ENCODE measurements at places on chromosomes 3 and 15.

GRCh38 chr3:29268651-29269050 is 12.2 kb upstream of the RBMS3 start:
- DNase-seq = no peak

DNA sequence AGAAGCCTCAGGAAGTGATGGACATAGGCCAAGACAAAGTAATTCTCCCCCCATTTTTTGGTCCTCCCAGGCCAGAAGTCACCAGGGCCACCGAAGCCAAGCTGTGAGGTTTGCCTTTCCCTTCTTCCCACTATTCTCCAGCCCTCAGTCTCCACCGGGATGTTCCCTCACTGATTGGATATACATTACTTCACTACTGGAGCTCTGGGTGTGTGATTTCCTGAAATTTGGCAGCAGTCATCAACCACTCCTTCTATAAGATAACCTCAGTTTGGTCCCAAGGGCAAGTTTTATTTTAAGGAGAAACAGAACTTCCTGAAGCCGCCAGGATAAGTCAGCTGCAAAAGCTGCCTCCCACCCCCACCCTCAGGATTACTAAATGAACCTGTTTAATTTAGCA is 11.3 kb downstream of the SLCO2A1 start:
- DNase-seq = no peak

GRCh38 chr3:31235062-31235700 is 297.5 kb upstream of the STT3B start:
- DNase-seq = no peak

GRCh38 chr15:87207990-87208580 is 1048.5 kb downstream of the NTRK3 start:
- DNase-seq = no peak

- no peak for DNase-seq
These were observed 225.8 kb upstream of the DPPA4 start for GRCh38 chr3:109563149-109563548.

GRCh38 chr3:183975981-183976662 is 41.6 kb downstream of the ABCC5 start:
- no peak for DNase-seq

- DNase-seq = no peak
These were observed 250.6 kb upstream of the LYSMD4 start for GRCh38 chr15:99983886-99984286.

DNA sequence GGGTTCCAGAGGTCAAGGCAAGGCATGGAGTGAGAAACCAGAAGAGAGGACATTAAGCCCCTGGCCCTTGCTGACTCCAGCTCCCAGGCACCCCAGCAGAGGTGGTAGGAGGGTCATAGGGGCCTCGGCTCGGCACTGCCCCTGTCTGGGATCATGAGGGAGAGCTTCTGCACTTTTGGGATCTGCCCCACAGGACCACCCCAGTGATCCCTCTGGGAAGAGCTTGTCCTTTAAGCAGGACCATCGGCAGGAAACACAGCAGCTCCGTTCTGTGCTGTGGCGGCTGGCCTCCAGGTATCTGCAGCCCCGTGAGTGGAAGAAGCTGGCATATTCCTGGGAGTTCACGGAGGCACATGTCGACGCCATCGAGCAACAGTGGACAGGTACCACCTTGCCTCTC is 35.5 kb downstream of the ANKDD1A start:
- no peak for DNase-seq

DNA sequence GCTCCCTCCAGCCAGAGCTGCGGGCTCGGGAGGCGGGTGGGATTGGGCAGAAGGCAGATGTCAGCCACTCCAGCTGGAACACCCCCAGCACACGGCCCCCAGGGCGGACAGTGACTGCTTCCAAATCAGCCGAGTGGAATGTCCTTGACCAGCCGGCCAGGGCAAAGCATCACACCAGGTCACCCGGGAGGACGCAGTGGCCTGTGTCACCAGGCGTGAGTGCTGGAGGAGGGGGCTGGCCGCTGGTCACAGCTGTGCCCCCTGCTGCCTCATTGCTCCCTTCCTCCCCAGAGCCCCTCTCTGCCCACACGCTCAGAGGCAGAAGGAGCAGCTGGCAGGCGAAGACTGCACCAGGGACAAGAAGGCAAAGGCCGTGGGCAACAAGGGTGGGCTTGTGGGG is 33.5 kb downstream of the NTRK3 start:
- no peak for DNase-seq

- DNase-seq = no peak
These were observed 152.0 kb downstream of the WNT7A start for GRCh38 chr3:13727890-13728289.

GRCh38 chr15:63169788-63170187 is 12.5 kb upstream of the RPS27L start:
- no peak for DNase-seq

DNA sequence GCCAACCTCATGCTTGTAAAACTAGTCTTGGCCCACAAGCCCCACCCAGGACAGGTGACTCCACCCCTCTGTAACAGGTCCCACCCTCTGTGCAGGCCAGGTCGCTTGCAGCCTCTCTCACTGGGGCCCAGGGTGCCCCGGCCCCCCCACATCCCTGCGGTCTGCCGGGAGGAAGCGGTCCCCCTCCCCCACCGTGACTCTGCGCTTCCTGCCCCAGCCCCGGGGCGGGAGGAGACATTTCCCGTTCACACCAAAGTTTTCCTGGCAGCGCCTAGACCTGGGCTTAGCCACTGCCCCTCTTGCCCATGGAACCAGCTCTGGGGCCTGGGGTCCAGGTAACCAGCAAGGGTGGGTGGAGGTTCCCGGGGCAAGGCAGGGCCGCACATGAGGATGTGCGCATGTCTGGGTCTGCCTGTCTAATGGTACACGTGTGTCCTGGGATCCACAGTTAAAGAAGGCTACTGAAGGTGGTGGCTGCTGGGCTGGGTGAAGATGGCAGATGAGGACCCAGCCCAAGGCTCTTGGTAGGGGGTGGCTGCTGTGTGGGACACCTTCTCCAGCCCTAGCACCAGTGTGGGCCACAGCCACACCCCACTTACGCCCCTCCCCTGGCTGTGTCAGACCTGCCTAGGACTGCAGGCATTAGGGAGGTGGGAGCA is 8.4 kb downstream of the NBEAL2 start:
- DNase-seq = peak; percentile 90

DNA sequence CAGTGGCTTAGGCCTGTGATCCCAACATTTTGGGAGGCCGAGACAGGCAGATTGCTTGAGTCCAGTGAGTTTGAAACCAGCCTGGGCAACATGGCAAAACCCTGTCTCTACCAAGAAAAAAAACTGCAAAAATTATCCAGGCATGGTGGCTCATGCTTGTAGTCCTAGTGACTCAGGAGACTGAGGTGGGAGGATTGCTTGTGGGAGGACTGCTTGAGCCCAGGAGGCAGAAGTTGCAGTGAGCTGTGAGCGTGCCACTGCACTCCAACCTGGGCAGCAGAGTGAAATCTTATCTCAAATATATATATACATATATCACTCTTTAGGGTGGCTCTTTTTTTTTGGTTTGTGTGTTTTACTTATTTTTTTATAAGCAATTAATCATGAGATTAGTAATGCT is 83.7 kb upstream of the WDR72 start:
- DNase-seq = no peak

DNA sequence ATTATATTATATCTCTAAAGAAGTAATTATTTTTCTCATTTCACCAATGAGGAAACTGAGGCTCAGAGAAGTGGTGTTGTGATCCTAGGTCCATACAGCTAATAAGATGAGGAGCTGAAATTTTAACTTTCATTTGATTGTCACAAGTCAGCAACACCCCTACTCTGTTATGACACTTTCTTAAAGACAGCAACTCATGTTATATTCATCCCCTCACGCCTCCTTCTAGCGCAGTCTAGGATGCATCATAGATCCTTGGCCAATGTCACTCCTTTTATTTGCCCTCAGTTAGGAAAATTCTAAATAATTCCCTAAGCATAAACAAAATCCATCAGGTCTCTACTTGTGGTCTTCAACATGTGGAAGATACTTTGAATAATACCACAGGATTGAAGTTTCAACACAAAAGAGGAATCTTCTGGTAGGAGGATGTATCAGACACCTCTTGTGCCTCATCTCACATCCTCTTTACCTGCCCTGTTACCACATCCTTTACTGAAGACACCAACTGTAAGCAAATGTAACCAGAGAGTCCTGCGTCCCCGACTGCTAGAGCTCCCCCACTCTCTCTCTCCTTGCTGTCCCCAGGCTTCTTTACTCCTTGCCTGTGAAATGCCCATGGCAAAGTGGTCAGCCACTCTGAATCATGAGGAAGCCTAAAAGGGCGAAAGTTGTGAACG is 53.7 kb downstream of the TRIM42 start:
- no peak for DNase-seq

DNA sequence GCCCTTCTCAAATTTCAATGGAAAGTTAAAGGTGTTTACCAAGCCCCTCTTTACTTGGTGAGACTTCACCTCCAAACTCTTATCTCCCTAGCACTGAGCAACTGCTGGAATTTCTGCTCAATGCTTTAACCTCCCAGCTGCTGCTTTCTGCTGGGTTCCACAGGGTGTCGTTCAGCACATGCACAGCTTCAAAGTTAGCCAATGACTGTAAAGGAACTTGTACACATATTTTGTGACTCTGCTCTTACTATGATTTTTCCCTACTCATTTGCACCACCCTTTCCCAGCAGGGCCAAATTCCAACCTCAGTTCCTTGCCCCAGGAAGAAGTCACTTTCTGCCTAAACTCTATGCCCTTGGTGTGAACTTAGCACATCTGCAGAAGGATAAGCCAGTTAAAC is 89.7 kb downstream of the ULK4 start:
- DNase-seq = no peak

DNA sequence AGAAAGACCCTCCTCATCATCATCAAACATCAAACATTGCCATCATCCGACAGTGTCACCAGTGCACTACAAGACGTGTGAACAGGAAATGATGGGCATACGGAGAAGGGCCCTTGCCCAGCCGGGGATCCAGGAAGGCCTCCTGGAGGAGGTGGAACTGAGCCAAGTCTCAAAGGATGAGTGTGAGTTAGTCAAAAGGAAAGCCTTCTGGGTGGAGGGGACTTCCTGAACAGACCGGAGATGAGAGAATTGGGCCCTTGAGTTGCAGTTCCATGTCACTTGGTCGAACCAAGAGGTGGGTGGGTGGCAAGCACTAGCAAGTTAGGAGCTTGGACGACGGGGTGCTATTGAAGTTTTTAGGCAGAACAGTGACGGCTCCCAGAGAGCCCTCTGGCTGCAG is 8.5 kb downstream of the SEMA4B start:
- DNase-seq = no peak

GRCh38 chr3:109644332-109644731 is 307.0 kb upstream of the DPPA4 start:
- no peak for DNase-seq

- DNase-seq = no peak
These were observed 71.1 kb downstream of the PLXNA1 start for GRCh38 chr3:127053979-127054378.

DNA sequence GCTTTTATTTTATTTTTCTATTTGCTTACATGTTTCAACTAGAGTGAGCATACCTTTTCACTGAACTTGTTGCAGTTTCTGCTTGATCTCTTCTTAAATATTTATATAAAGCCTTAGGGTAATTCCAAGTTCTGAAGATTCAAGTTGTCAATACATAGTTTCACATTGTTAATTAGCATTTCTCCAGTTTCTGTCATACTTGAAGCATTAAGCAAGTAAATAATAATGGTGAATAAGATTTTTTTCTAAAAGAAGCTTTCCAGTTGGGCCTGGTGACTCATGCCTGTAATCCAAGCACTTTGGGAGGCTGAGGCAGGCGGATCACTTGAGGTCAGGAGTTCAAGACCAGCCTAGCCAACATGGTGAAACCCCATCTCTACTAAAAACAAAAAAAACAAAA is 53.9 kb downstream of the CALML4 start:
- DNase-seq = no peak

- no peak for DNase-seq
These were observed 183.2 kb downstream of the P3H2 start for GRCh38 chr3:189937302-189938127.

DNA sequence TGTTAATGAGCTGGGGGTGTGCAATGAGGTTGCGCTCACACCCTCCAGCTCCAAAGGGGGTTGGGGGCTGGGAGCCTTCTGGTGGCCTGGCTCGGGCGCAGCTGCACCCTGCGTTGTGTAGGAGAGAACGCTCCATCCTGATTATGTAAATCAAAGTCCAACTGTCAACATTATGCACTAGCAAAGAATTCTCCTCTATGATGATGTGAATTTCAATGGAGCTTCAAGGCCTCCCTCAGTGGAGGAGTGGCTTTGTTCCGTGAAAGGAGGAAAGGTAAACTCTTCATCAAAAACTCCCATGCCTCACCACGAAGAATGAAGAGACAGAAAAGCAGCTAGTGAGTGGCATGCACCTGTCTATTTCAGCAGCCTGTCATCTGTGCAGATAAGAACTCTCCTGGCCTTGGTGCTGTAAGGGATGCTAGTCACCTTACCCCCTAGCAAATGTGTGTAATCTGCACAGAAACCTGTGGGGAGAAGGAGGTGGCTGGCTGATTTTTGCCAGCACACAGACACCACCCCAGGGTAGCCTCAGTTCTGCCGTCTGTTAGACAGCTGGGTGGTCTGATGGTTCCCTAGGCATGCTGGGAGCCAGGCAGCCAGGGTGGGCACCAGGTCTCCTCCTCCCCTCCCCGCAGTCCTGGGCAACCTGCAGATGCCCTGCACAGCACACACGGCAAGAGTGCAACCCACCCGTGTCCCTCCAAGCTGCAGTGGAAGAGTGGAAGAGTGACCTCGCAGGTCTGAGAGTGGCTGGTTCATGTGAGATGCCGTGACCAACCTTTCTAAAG is 47.0 kb upstream of the TRPM1 start:
- no peak for DNase-seq

GRCh38 chr15:28979208-28979841 is 93.6 kb downstream of the APBA2 start:
- no peak for DNase-seq

GRCh38 chr15:91196768-91197167 is 96.7 kb downstream of the SV2B start:
- DNase-seq = no peak

DNA sequence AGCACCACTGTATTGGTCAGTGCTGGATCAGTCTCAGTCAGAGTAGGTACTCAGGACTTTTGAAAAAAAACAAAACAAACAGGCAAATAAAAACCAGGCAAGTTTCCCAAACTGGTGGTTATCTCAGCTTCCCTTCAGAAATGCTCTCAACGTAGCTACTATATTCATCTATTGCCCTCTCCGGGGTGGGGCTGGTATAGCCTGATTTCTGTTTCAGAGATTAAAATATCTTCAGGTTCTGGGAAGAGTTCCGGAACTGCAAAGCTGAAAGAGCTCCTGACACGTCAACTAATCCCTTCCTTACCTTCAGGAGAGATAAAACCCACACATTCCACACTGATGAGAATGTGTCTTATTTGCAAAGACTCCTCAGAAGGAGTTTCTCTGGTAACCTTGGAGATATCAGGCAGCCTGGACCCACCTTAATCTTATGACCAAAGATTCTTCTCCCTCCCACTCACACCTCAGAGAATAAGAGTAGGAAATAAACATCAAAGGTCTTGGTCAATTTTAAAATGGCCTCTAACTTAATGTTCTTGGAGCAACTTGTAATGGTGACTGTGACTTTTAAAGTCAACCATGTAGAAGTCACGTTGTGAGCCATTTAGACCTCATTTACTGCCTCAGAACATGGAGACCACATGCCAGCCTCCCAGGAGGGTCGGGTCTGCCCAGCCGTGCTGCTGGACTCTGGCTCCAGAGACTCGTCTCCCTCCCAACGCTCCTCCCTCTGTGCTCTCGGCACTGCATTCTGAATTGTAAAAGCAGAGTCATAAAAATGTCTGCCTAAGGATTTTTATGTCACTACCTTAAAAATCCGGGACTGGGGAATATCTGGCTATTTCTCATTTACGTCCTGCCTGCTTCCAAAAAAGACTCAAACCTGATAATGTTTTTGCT is 53.8 kb downstream of the CDCP1 start:
- no peak for DNase-seq
